ENCODE measurements at places on chromosomes 7 and 10. TPM values are rescaled to one million over a fixed set of nuclear protein-coding genes. Genes with fewer than 3 reads are reported as not detected.
A peak's percentile ranks its signal among the peaks of the same experiment; 100 is the strongest.

GRCh38 chr10:19782430-19783089 lies 33.7 kb upstream of the PLXDC2 start:
- DNase-seq = no peak

DNA sequence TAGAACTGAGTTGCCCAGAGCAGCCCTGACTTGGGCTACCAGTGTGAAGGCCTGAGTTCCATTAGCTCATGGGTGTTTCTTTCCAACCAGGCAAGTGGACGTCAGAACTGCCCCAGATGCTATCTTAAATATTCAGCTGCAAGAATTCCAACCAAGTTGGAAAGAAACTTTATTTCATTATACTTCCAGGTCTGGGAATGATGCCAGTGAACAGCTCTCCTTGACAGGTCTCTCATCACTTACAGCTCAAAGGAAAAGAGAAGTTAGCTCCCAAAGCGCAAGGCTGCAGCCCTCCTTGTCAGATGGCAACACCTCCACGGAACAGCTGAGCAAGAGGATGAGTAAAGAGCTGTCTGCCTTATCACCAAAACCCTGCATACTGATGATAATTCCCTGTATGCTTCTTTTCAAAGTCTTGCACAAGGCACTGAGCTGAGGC lies 255.5 kb upstream of the AOAH start:
- DNase-seq = peak; percentile 31

DNA sequence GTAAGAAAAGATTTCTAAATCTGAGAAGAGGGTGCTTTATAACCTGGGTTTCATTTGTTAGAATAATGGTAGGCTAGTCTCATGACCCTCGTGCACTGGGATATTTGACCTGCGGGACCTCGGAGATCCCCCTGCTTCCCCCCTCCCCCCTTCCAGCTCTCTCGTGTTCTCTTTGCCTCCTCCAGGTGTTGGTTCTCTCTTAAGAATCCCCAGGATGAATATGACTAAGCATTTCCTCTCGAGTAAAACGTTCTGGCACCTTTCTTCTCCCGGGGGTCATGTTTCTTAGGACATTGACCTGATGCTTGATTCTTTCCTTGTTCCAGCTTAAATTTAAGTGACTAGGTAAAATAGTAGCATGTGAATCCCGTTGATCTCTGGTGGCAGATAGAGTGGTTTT lies 71.2 kb downstream of the SHH start:
- no peak for DNase-seq

- no peak for DNase-seq
Measured at GRCh38 chr7:70037171-70037933, 439.1 kb downstream of the AUTS2 start.

GRCh38 chr10:69901022-69901421 lies 99.3 kb downstream of the COL13A1 start:
- DNase-seq = no peak

- peak; percentile 80 for DNase-seq
Measured at GRCh38 chr7:47373871-47374451, 207.9 kb downstream of the TNS3 start.

MCM10 gene
- not detected for total RNA-seq

PIK3AP1 gene
- total RNA-seq = 37.2 TPM

GRCh38 chr7:74023092-74023536 lies 4.9 kb upstream of the ELN start:
- DNase-seq = peak; percentile 31

ITGB8 gene
- 22.1 TPM for total RNA-seq

DNA sequence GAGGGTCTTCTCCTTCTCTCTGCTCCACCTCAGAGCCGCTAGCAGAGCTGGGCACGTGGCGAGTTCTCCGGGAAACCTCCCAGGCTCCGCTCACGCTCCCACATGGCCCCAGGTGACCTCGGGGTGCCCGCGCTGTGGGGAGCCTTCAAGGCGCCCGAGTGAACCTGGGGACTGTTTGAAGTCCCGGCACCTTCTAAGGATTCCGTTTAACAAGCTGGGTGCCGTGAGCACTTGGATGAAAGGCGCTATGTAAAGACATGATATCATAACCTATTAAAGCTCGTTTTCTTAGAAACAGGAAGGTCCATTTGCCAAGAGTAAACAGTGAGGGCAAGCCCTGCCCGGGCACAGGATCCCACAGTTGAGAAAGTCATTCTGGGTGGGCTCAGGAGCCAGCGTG lies 15.8 kb upstream of the MYL10 start:
- DNase-seq = peak; percentile 6

CNNM1 gene
- 1.3 TPM for total RNA-seq

GLRX3 gene
- total RNA-seq = 13.2 TPM

DNA sequence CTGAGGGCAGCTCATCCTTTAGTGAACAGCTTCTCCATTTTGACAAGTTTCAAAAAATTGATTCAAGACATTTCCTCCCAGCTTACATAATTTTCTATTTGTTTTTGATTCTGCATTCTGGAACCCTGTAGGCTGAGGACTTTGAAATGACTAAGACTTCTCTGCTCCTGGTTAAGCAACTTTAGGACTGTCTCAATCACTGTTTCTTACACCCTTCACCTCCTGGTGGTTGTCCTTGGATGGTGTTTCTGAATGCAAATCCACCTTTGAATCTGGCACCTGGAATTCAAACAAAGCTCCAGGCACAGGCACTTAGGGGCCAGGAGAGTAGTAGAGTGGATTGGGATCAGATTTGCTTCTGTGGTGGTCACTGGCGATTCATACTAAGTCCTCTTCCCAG lies 595.5 kb downstream of the LRMDA start:
- DNase-seq = no peak

DNA sequence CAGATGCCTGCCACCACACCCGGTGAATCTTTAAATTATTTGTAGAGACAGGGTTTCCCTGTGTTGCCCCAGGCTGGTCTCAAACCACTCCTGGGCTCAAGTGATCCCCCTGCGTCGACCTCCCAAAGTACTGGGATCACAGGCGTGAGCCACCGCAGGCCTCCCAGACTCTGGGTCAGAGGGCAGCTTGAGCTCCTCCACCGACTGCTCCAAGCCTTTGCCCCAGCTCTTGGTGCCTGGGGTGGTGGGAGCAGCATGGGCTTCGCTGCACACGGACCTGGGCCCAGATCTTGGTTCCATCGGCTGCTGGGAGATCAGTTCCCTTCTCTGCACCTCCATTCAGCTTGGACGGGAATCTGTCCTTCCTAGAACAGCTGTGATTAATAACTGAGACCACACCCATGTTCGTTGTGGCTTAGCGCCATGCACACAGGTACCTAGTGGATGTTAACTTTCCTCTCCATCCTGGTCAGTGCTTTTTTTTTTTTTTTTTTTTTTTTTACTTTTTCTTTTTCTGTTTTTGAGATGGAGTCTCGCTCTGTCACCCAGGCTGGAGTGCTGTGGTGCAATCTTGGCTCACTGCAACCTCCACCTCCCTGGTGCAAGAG lies 125.3 kb downstream of the CUX1 start:
- DNase-seq = peak; percentile 30

DNA sequence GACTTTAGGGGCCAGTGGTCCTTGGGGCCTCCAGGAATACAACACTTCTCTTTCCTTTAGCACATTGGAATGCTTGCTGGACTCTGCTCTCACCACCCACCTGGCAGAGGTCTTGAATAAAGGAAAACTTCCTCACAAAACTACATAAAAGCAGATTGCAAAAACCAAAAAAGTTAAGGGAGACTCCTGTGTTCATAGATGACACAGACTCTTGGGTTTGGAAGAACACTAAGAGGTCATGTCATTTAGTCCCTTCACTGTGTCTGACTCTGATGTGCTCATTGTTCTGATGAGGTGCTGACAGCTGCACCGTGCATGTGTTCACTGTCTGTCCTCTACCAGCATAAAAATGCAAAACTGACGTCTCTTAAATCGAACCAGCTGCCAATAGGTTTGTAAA lies 11.4 kb downstream of the BLNK start:
- DNase-seq = no peak

DNA sequence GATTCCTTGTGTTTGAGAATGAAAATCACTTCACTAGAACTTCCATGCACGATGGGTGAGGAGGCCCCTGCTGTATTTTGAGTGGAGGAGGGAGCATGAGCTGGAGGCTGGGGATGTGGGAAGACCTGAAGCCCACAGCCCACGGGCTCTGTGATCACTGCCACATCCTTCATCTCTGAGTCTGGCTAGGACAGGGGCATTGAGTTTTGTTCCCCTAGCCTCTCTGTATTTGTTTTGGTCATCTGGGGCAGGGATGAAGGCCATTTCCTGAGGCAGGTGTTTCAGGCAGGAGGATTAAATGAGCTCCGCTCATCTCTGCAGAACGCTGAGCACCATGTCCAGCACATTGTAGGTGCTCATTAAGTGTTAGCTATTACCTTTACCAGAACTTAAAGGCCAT lies 293.6 kb downstream of the GLRX3 start:
- DNase-seq = no peak

- DNase-seq = no peak
Measured at GRCh38 chr10:29767968-29768367, 133.2 kb upstream of the SVIL start.

GRCh38 chr7:26406433-26406832 lies 114.8 kb downstream of the SNX10 start:
- DNase-seq = no peak

GRCh38 chr7:101731502-101732084 lies 85.8 kb upstream of the CUX1 start:
- DNase-seq = no peak

DNA sequence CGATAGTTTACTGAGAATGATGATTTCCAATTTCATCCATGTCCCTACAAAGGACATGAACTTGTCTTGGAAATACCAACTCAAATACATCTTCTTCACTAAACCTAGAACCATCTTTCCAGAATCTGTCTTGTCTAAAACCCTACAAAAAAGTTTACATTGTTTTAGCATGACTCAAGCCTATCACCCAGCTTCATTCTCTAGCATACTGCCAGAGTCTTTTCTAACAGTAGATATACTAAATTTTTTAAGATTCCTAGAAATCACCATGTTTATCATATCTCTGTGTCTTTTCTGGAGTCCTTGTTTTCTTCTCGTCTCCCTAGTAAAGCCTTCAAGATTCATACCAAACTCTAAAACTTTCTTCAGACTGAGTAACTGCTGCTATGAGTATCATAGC lies 129.7 kb downstream of the SEMA3E start:
- no peak for DNase-seq

DNA sequence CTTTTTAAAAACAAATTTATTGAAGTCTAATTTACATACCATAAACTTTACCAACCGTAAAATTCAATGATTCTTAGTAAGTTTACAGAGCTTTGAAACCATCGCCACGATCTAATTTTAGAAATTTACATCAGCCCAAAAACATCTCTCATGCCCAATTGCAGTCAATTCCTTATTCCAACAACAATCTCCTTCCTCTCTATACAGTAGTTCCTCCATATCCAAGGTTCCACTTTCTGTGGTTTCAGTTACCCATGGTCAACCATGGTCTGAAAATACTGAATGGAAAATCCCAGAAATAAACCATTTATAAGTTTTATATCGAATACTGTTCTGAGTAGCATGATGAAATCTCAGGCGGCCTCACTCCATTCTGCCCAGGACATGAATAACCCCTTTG lies 183.4 kb upstream of the ADCY1 start:
- no peak for DNase-seq

PAPSS2 gene
- 17.5 TPM for total RNA-seq

DNA sequence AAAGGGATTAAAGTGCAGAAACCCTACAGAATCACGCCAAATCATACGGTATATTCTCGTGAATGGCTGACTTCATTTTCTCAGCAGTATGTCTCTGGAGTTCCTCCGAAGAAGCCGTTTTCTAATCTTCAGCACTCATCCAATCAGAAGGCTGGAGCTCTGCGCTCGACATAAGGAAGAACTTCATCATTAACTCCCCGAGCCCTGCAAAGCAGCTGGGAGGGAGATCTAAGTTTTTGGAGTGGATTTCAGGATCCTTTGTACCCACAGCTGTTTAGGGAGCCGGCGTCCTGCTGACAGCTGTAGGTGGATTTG lies 40.7 kb upstream of the SDK1 start:
- DNase-seq = no peak

- DNase-seq = no peak
Measured at GRCh38 chr10:132179551-132180392, 7.0 kb upstream of the DPYSL4 start.

- peak; percentile 92 for DNase-seq
Measured at GRCh38 chr10:103712898-103713498, 142.4 kb downstream of the SH3PXD2A start.

PLPP4 gene
- 0.78 TPM for total RNA-seq

DNA sequence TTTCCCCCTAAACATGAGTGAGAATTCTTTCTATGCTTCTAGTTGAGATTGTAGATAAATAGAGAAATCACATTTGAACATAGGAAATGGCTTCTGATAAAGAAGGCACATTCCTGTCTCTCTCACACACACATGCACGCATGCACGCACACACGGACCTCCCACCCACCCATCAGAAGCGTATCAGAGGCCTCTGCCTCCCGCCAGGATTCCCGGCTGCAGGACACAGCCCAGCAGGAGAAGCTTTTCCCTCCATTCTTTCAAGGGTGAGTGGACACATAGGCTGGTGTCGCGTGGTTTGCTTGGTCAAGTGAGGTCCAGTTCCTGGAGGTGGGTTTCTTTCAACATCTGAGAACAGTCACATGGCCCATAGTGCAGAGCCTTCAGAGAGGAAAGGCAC lies 34.2 kb downstream of the KLF6 start:
- no peak for DNase-seq

DNA sequence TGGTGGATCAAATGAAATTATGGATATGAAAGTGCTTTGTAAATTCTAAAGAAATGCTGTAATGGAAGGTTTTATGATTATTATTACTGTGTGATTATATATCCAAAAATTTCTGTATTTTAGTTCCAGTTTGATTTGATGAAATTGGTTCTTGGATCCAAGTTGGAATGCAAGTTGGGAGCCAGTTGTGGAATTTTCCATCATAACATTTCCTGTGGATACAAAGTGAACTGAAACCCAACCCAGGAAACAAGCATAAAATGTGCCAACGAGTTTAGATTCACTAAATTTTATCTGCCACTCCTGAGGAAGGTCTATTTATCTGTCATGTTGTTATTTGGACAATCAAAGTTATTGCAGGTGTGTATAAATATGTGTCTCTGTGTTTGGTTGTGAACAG lies 131.4 kb upstream of the MDFIC start:
- DNase-seq = no peak

CNPY1 gene
- not detected for total RNA-seq

DNA sequence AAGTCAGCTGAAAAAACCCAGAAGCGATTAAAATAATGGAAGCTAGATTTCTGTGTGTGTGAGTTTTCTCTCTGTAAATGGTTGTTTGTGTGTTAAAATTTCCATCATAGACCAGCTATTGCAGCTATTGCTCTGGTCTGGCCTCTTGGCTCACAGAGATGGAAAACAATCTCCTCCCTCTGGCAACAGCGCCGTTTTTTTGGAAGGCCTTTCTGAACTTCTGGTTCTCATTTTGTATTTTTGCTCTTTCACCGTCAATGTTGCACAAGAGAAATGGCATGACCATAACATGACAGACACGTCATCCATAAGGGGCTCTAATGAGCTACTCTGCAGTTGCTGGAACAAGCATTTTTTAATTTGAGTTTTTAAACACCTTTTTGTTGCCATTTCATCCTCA lies 91.0 kb downstream of the CUBN start:
- peak; percentile 21 for DNase-seq

DNA sequence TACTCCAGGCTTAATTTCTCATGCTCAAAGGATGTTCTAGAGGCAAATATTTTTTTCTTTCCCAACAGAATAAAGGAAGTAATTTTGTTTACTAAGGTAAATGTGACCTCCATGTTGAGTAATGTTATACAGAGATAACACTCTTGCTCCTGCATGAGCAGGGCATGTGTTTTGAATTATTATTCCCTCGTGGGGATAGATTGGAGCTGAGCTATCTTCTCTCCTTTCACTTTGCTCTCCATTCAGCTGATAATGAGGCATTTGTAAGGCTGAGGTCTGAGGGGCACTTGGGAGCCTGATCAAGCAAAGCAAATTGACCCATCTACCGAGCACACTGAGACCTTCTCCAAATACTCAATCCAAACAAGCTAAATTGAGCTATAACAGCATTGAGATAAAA lies 50.7 kb upstream of the GHITM start:
- no peak for DNase-seq

Data from body of pancreas (tissue), 4 donors.